ENCODE measurements at places on chromosomes 2 and 18.
A peak's percentile ranks its signal among the peaks of the same experiment; 100 is the strongest.

- no peak for DNase-seq
Observed at GRCh38 chr2:98355881-98356280, 9.6 kb downstream of the CNGA3 start.

DNA sequence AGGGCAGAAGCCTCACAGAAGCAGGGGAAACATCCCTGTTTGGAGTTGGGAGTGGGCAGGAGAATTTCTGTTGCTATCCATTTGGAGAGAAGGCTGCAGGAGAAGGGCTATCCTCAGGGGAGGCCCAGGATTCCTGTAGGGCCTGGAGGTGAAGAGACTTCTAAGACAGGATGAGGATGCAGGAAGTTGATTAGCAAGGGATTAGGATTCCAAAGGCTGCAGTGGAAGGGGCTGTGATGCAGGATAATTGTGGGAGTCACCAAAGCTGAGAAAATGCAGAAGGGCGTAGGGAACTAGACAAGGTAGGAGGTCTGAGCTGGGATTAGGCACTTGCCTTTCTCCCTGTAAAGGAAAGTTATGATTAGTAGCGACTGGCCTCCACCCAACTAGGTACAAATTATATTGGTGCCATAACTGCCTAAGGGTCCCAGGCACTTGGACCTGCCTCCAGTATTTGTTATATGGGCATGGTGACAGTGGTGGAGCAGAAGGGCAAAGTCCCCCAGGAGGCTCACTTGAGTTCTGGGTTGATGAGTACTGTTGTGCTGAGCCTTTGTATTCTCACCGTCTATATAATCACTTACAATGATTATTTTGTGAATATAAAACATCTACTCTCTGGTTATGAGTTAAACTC is 96.4 kb upstream of the MSTN start:
- no peak for DNase-seq

- no peak for DNase-seq
Observed at GRCh38 chr18:24975496-24976372, 376.2 kb downstream of the ZNF521 start.

- DNase-seq, result no peak
Observed at GRCh38 chr2:45793305-45793962, 142.0 kb downstream of the PRKCE start.

- DNase-seq, result no peak
Observed at GRCh38 chr2:11550302-11550701, 16.5 kb downstream of the GREB1 start.

- DNase-seq, result no peak
Observed at GRCh38 chr2:124542932-124543640, 518.0 kb downstream of the CNTNAP5 start.

- no peak for DNase-seq
Observed at GRCh38 chr2:9593925-9594324, 36.9 kb downstream of the YWHAQ start.

GRCh38 chr2:218149848-218150440 is 16.8 kb downstream of the CXCR1 start:
- DNase-seq, result no peak

GRCh38 chr2:27891673-27892105 is 1.2 kb downstream of the BABAM2 start:
- DNase-seq, result no peak

- no peak for DNase-seq
Observed at GRCh38 chr2:44543773-44544725, 182.3 kb downstream of the CAMKMT start.

DNA sequence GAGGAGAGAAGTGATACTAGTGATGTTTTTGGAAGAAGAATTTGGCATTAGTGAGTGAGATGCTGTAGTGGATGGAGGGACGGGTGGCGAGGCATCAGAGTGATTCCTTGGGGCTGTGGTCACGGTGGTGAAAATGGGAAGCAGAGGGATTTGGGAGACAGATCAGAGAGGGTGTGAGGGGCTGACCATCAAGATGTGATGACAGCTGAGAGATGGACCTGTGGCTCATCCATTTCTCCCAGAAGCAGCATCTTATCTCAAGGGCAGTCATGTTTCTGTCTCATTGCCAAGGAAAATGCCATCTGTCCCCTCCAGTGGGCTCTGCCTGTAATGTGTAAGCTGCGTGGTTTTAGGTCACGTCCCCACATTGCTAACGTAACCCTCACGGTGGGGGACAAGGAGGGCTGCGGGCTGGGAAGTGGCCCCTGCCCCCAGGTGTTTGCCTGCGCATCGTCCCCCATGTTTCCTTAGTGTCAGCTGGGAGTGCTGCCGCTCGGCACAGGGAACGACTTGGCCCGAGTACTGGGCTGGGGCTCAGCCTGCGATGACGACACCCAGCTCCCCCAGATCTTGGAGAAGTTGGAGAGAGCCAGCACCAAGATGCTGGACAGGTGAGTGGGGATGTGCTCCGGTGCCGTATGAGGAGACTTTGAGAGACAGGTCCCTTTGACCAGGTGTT is 91.0 kb downstream of the DGKD start:
- no peak for DNase-seq

DNA sequence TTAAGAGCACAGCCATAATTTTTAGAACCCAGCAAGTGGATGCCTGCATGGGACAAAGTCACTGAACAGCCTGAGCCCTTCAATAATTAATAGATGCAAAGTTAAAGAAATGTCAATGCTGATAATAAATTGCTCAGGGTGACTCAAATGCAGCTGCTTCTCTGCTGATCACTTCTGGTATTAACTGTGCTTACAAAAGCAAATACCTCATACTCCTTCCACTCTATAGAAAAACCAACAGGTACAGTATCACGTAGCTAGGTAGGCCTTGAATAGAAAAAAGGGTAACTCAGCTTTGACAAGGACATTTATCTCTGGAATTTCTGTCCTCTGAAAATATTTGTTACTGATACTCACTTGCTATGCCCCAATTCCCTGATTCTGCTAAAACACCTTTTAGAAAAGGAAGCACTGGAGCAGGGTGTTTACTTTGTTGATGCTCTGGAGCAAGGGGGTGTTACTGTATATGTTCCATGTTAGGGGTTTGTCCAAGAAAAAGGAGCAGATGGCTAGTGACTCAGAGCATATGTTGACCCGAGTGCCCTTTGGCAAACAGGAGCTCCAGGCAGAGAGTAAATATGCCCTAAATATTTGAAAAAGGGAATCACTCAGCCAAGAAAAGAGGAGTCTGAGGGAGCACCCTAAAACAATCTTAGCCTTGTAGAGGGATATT is 59.1 kb upstream of the RTN4 start:
- DNase-seq, result no peak

DNA sequence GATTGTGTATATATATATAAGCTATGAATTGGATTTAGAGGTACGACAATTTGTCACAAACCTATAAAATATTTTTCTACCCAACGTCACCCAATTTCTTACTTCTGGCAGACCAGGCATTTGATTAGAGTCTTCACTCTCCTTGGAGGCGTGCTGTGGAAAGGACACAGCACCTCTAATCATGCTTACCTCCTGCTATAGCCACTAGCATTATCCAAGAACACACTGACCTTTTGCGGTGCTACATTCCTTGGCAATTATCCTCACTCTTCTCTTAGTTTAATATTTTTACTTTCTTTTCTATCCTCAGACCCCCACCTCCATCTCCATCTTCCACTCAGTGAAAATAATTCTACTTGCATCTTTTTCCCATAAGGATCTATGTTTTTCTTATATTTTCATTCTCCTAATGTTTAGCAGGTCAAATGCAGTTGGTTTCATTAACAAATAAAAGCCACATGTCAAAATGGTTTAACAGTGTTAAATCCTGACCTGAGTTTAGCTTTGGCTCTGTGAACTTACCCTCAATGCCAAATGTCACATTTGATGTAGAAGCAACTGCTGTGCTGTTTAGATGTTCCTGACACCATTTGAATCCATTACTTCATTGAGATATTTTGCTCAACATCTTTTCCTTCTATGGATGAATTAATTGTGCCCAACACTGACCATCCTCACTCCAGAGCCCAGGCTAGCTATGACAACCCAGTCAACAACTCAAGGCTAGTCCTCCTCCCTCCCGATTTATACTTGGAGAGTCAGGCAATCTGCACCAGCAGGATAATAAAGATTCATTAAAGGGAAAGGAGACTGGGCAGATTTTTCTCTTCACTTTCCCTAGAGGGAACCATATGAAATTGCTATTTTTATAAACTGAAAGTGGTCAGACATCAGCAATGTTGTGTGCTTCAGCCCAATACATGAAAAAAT is 240.5 kb downstream of the MREG start:
- no peak for DNase-seq

DNA sequence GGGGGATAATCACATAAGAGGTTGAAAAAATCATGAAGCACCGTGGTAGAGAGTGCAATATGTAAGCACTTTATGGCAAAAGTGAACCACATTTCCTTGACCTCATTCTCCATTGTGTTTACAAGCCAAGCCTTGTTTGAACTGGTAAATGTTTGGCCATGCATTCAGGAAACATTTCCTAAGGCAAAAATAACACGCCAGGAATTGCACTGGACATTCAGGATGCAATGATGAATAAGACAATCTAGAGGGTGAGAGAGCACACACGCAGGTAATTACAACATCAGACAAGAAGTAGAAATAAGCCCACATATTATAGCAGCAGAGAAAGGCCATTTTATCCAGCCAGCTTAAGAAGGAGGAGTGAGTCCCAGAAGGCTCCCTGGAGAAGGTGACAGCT is 218.0 kb upstream of the OSR1 start:
- no peak for DNase-seq

DNA sequence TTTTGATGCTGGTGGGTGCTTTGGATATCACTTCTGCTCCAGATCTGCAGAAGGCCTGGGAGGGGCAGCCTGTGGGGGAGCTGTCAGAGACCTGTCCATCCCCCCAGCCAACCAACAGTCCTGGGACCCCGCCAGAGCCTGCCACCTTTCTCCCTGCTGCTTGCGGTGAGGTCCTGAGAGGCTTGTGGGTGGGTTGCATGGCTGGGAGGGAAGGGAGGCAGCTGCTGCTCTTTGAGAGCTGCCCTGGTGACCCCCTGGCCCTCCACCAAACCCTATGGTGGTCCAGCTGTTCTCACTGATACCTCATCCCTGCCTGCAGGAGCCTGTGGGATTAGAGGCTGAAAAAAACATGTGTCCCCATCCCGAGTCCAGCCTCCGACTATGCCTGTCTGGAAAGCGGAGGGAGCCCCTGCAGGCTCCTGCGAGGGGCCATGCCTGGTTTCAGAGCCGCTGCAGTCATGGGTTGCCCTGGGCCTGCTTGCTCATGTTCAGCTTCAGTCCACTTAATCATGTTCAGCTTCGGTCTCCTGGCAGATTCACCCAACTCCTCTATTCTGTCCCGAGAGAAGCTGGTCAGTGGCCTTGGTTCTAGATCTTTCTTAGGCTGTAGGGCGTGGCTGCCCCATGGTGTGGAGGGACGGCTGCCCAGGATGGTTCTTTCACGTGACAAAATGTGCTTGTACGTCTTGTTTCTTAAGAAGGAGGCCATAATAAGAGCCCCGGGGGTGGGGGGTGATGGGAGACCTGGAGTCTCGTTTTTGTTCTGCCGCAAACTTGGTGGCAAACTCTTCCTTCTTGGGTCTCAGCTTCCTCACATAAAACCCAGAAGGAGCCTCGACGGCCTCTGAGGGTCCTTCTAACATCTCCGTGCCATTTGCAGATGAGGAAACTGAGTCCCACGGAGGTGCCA is 98.5 kb downstream of the CTIF start:
- no peak for DNase-seq

GRCh38 chr2:47601568-47601967 is 181.4 kb upstream of the MSH6 start:
- DNase-seq, result no peak

DNA sequence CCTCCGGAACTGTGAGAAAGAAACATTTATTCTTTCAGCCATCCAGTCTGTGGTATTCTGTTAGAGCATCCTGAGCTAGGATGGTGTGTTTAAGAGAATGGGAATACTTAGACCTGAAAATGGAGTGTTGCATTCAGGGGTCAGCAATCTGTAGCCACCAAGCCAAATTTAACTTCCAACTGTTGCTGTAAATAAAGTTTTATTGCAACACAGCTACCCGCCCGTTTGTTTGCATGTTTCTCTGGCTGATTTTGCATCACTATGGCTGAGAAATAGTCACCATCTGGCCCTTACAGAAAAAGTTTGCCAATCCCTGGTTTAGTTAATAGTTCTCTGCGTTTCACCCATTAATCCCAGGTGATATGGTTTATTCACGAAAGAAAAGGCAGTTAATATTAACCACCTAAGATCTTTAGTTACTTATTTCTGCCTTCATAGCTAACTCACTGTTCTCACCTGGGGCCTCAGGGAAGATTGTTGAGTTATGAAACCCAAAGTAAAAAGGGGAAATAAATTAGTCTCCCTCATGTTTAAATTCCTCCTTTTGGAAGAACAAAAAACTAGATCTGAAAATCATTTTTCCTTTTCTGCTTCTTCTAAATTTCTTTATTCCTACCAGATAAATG is 9.5 kb upstream of the CYS1 start:
- DNase-seq, result no peak

DNA sequence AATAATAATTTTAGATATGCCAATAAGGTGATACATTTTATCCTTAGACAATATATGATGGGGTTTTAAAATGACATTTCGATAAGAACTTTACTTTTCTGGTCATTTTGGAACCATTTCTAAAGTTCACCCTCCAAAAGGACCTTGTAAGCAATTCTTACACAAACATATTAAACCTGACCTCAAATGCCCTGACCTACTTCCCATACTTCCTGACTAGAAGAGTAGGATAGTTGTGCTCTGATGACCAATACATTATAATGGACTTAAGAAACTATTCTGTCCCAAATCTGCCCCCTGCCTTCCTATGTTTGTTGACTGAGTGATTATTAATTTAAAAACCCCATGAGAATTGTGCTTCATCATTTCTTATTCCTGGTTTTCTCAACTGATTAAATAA is 24.6 kb downstream of the GCA start:
- DNase-seq, result no peak

DNA sequence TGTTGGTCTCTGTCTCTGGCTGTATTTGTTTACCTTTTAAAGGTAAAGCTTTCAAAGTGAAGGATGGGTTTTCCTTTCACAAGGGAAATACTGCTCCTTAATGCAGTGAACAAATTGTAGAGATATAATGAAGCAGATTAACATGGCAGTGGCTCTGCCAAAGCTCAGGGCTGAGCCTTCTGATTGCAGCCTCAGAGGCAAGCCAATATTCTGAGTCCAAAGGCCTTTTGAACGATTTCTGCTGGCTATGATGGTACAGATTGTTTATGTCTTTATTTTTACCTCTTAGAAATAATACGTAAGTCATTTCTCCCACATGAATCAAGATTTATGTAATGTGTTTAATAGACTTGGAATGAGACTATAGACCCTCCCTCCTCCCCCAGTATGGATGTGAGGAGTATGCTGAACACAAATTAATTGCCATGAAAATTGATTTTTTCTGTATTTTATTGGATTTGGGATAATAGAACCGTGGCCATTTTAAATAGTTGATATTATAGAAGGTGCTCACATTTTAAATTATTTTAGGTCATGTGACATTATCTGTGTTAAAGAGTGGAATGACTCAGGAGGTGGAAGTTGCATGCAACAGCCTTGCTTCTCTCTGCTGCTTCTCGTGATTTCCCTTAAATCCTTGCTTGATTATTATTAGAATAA is 772 bp downstream of the SCN2A start:
- DNase-seq, result no peak

GRCh38 chr18:44852818-44853217 is 172.1 kb downstream of the SETBP1 start:
- no peak for DNase-seq

GRCh38 chr2:234422273-234422732 is 74.6 kb downstream of the ARL4C start:
- peak; percentile 89 for DNase-seq

GRCh38 chr2:12719400-12720277 is 2.9 kb downstream of the TRIB2 start:
- DNase-seq, result no peak
